ENCODE measurements at places on chromosomes 1 and 21.

DNA sequence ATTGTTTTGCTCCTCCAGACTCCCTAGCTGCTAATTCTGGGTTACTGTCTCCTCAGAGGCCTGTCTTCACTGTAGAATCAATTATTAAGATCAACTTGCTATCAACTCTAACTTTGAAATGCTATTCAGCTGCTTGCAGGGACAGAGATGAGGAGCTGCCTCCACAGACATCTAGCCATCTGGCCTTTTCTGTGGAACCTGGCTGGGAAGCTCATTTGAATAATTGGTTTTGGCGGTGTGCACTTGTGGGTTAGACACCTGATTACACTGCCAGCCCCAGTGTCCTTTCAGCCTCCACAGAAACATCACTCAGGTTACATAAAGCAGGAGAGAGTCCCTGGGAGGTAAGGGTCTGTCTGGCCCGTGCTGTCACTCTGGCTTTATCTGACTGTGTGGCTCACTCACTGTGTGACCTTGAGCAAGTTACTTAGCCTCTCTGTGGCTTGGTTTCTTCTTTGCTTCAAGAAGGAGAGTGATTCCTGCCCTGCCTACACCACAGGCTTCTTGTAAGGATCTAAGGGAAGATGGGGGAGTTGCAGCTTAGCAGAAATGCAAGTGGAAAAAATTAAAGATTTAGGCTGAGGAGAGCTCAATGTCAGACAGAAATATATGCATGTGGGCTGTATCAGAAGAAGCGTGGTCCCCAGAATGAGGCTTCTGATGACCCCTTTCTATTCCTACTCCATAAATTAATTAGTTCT lies 131.6 kb downstream of the BEND5 start:
- DNase-seq, result no peak

DNA sequence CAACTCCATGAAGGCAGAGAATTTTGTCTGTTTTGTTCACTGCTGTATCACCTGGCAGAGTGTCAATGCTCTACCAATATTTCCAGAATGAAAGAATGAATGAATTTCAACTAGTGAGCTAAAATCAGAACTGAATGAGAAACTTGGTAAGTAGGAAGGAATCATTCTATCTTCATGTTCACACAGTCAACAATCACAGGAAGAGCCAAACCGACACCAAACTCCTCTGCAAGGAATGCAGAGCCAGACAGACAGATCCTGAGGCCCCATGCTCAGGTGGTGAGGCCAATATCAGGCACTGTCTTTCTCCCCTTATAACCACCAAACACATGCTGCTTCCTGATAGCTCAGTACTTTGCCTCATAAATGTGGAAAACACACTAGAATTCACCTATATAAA lies 139.1 kb downstream of the SLC45A1 start:
- no peak for DNase-seq

GRCh38 chr1:13794231-13795187 lies 94.5 kb downstream of the PRDM2 start:
- DNase-seq, result no peak

DNA sequence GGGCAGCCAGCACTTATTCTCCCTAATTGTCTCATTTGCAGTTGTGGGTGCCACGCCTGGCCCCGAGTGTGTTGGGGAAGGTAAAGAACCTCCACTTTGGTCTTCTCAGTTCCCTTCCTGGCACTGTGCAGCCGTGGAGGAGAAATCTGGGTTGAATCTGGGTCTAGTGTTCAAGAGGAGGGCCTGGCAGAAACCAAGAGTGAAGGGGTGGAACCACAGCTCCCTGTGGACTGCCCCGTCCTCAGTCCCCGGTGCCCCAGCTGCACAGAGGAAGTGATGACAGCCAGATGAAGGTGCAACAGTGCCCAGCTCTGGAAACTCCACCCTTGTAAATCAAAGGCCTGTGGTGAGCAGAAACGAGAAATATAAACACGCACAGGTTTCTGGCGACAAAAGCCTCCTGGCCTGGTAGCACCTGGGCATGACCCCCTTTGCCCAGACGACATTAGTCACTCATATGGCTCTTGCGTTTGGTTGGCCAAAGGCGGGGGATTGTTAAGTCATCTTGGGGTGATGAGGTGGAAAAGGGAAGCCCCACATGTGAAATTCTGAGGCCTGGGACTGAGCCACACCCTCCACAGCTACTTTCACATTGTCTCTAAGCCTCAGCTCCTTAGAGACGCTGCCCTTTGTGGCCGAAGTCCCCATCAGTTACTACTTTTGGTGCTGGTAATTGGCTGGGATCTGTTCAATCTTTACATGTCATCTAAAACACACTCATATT lies 4.2 kb upstream of the ECE1 start:
- peak; percentile 82 for DNase-seq

DNA sequence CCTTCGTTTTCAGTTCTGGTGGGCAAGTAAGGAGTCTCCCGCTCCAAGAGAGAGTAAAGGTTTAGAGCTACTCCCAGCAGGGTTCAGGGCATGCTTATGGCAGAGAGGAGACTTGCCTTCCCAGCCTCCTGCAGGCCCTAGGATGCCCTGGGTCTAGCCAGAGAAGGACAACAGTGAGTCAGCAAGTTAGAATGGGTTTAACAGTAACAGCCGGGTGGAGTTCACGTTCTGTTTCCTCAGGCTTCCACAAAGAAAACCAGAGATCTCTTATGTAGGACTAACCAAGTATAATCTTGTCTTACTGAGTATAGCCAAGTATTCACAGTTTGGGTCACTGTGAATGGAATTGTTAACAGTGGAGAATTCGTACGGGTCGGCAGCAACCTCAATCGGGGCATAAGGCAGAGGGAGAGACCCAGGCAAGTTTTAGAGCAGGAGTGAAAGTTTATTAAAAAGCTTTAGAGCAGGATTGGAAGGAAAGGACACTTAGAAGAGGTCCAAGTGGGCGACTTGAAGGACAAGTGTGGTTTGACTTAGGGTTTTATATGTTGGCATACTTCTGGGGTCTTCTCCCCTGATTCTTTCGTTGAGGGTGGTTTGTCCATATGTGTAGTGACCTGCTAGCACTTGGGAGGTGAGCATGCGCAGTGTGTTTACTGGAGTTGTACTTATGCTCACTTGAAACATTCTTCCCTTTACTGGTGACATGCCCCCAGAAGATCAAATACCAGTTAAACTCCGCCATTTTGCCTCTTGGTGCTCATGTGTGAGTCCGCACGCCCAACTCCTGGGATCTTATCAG lies 4.5 kb downstream of the OVAAL start:
- DNase-seq, result no peak

DNA sequence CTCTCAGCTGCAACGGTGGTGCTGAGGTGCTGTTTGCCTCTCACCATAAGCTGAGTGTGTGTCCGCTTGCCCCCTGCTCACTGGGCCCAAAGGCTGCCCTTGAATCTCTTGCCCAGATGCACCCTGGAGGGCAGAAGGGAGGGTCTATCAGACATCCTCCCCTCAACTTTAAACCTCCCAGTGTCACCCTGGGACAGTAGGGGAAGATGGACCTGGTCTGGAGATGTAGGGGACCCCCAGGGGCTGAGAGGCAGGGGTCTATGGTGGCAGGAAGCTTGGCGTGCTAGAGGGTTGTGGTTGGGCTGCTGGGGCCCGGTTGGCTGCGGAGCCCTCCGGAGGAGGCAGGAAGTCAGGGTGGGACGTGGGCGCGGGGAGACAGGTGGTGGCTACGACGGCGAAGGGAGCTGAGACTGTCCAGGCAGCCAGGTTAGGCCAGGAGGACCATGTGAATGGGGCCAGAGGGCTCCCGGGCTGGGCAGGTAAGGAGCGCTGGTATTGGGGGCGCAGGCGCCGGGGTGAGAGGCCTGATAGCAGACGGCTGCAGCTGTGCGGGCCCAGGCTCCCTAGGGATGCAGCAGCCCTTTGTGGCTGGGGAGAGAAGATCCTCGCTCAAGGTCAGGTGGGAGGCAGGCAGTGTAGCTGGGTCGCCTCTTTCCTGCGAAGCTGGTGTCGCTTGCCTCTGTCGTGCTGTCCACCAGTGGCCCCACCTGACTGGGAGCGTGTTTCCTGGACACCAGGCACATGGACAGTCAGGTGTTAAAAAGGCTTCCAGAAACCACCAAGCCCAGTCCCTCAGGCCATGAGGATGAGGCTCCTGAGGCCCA lies at the start of gene LCK:
Gene LCK (plus strand): TSS at position 373 of the 824 bp plus-strand sequence. CDS start 23,065 bp downstream, outside the sequence.
- DNase-seq, result no peak

DNA sequence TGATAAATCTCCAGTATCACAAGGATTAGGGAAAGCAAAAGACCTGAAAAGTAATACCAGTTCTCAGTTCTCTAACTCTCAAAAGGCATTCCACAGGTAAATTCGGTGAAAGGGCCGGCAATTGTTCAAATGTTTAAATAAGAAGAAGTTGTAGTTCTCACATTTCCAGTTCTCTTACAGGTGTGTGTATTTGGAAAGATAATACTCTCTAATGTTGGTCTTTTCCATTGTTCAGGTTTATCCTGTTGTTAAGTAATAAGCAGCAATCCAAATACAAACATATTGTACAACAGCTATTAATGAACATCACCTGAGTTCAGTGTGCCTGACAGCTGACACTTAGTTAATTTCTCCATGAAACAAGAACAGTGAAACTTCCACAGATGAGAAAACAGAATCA lies 13.2 kb upstream of the PRKAB2 start:
- DNase-seq, result no peak
